ENCODE measurements at places on chromosomes 7 and 10.
A peak's percentile ranks its signal among the peaks of the same experiment; 100 is the strongest.

GRCh38 chr10:79021331-79021907 is 47.3 kb upstream of the ZMIZ1 start:
- DNase-seq = no peak

DNA sequence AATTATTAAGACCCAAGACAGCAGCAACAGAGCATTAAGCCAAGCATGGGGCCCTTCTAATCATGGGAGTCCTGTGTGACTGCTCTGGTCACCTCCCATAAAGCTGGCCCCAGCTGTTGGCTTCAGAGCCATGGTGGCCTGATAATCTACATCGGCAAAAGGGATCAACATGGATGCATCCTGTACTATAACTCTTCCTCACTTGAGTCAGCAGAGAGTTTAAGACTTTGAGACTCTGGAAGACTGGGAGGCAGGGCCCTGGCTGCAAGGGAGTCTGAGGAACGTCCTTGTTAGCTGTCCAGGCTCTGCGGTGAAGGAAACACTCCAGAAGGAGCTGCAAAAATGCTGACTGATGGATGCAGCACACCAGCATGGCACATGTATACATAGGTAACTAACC is 95.0 kb upstream of the KIAA1217 start:
- DNase-seq = no peak

DNA sequence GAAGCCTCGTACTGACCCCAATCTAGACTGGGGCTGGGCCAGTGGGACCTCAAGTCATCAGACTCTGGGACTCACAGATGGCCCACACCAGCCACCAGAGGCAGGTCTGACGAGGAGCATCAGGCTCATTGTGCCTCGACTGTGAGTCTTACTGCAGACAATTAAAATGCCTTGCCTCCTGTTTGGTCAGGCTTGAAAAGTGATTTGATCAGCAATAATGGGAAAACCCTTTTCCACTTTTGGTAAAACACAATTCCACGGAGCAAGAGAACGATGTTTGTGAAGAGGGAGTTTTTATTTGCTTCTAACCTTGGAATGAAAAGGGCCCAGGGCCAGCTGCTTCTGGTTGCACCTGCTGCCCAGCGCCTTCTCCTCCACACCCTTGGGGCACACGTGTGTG is 43.9 kb downstream of the C10orf143 start:
- no peak for DNase-seq

- DNase-seq = no peak
These were observed 144.5 kb upstream of the NFE2L3 start for GRCh38 chr7:26007510-26007909.

GRCh38 chr10:81479316-81479715 is 395.7 kb upstream of the NRG3 start:
- DNase-seq = no peak

- DNase-seq = no peak
These were observed 4.0 kb downstream of the TUBAL3 start for GRCh38 chr10:5400468-5401240.

DNA sequence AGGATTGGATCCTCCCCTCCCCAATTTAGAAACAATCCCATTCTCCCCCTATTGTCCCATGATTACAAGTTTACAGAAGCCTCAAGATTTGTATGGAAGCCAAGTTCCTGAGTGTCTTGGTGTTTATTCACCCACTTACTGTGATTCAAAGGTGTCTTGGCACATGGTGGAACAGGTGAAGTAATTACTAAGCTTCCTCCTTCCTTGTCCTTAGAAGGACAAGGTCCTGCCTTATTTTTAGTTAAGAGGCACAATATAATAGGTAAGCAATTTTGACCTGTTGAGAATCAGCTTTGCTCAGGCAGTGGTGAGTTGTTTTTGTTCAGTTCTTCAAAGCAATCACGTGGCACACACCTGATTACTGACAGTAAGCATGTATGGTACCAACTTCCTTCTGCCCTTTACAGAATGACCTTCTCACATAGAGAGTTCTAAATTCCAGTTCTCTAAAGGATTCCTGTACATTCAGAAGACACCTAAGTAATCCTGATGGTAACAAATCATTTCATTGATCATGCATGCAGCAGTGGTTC is 60.7 kb upstream of the SLC13A1 start:
- no peak for DNase-seq

- DNase-seq = no peak
These were observed 32.7 kb downstream of the RBM28 start for GRCh38 chr7:128311013-128311412.

- DNase-seq = no peak
These were observed 91.3 kb downstream of the PCGF5 start for GRCh38 chr10:91311601-91312381.

DNA sequence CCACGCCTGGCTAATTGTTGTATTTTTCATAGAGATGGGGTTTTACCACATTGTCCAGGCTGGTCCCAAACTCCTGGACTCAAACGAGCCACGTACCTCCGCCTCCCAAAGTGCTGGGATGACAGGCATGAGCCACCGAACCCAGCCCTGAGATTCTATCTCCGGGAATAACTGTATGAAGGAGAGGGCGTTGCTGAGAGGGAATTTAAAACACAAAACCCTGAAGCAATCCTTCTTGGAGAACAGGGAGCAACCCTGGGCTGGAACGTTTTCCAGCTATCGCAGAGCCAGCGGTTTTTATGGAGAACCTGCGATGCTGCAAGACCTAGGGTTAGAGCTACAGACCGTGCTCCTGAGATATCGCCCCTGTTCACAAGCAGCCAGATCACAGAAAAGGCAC is 144.6 kb downstream of the PRKAG2 start:
- no peak for DNase-seq

DNA sequence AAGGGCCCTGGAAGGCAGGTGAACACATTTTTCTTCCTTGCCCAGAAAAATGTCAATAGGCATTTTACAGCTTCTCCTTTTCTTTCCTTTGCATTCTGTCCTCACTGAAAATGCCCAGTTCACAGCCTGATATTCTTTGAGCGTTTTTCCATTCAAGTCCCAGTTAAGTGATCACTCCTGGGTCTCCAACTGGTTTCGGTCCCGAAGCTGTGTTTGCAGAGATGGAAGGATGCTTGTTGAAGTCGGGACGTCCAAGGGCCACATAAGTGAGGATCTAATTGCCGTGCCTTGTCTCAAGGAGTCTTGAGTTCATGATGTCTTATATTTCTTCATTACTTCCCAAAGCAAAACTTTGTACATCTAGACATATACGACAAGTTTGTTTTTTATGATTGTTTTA is 208.7 kb upstream of the PRKCQ start:
- no peak for DNase-seq

- peak; percentile 87 for DNase-seq
These were observed 57.3 kb upstream of the CCDC71L start for GRCh38 chr7:106717955-106718871.

- no peak for DNase-seq
These were observed 249.1 kb upstream of the LYZL1 start for GRCh38 chr10:29039677-29040189.

DNA sequence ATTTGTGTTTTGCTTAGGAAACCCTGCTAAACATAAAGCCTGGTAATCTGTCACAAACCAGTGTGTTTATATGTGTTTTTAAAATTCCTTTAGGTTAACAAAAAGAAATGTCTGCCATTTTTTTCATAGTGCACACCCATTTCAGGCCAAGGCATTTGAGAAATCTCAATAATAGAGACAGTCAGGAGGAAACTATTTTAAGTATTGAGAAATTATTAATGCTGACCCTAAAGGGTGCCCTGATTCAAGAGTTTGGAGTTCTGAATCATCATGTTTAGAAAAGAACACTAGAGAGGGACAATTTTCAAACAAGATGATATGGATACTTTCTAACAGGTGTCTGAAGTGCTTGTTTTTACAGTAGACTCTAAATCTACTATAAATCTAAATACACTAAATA is 28.7 kb downstream of the MALRD1 start:
- DNase-seq = no peak

GRCh38 chr7:26930845-26931244 is 66.5 kb upstream of the SKAP2 start:
- DNase-seq = no peak

DNA sequence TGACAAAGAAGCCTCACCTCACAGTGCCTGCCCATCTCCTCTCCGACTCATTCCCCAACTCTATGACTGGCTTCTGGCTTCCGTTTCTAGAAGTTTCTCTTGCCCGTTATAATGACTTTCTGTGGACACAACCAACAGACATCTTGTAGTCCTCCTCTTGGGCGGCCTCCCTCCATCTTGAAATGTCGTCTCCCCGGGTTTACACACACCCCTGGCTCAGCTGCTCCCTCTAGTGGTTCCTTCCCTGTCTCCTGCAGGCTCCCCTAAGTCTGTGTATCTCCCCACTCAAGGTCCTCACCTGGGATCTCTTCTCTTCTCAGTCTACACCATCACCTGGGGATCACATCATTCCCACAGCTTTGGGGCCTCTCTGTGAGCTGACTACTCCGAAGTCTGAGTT is 123.4 kb upstream of the NEBL start:
- peak; percentile 7 for DNase-seq

GRCh38 chr10:101066146-101066895 is 4.5 kb downstream of the KAZALD1 start:
- DNase-seq = peak; percentile 33

DNA sequence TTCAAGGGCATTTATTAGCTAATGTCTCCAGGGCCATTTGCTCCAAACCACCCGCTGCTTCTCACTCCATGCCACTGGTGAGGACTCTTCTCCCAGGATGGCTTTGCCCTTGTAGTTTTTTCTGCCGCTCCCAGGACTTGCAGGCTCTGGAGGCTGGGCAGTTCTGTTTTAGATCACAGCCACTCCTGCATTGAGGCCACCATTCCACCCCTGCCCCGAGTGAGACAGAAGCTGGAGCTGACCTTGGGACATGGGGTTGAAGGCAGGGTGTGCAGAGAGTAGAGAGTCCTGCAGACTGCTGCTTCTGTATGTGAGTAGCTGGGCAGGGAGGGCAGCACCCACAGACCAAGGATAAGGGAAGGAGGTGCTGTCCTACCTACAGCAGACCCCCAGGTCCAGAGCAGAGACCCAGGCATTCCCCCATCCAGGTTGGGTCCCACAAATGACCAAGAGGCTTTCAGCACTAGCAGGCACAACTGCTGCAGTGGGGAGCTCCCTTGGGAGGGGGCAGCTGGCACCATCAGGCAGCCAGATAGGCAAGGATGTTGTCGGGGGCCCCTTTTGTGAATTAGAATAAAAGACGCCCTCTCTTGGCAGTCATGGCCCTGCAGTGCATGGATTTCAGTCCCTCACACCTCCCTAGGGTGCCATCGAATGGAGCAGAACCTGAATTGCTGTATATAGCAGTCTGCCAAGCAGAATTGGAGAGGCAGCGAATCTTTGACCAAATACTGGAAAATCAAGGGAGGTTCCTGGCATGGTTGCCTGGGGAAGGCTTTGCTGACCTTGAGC is 22.7 kb upstream of the ADCYAP1R1 start:
- DNase-seq = no peak

- no peak for DNase-seq
These were observed 66.4 kb downstream of the MYL10 start for GRCh38 chr7:101562531-101563197.

- no peak for DNase-seq
These were observed 501 bp downstream of the TFPI2 start for GRCh38 chr7:93890041-93890463.

DNA sequence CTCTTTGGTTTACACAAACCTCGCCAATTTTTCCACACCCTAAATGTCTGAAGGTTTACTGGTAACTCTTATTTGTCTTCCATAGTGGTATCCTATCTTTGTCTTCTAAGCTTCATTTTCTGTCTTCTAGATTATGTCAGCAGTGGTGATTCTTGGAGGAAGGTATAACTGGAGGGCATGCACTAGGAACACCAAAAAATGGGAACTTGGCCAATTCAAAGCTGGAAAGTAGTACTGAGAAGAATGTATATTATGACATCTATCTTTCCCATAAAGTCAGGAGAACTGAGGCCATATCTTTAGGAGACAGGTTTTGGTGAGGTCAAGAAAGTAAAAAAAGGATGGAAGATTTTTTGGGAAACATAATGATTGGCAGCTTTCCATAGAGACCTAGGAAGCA is 113.3 kb downstream of the CPEB3 start:
- no peak for DNase-seq

- no peak for DNase-seq
These were observed 485 bp downstream of the ALOX5 start for GRCh38 chr10:45374350-45375052.

- DNase-seq = no peak
These were observed 43.2 kb upstream of the GDF10 start for GRCh38 chr10:47256751-47257336.

DNA sequence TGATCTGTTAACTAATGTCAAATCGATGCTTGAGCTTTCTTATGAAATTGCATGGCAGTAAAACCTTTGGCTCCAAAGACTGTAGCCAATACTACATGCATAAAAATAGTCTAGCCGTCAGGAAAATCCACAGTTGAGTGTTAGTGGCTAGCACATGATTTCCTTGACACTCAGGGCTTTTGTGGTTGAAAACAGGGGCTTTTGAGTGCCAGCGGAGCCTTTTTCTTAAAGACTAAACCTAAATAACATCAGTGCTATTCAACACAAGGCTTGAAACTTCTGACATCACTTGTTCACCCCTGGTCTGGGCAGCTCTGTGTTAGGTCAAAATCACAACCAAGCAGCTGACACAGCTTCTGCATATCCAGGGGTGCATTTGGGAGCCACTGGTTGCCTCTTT is 124.2 kb upstream of the BMPER start:
- DNase-seq = no peak

DNA sequence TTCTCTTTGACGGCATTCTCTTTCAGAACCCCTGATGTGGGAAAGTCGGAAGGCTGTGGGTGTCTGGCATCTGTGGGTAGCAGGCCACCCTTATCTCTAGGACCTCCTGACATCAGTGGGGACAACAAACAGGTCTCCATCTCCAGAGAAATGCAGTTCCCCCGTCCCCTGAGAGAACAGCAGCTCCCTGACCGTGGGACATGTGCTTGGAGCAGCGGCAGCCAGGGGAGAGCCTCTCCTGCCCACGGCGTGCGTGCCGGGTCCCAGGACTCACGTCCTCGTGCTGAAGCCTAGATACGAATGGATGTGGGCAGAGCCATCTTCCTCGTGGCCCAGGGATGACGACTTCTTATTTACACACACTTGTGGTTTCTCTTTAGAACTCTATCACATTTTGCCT is 133.0 kb downstream of the FGFR2 start:
- no peak for DNase-seq

DNA sequence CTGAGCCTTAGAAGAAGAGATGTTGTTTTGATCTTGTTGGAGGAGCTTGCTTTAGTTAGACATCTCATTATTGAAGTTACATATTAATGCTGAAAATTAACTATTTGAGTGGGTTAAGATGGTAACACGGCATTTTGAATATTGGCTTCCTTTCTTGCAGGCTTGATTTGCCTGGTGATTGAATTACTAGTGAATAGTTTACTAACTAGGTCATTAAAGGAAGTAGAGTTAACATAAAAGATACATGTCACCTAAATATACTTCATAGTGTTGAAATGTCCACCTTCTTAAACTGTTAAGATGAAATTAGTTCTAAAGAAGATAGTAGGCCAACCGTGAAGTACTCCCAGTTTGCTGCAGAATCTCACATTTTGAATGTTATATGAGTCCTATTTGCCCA is 18.5 kb downstream of the MPLKIP start:
- no peak for DNase-seq

GRCh38 chr7:55065511-55066229 is 46.9 kb downstream of the EGFR start:
- no peak for DNase-seq
